ENCODE measurements at places on chromosomes 12 and 14.

- DNase-seq: no peak
These were observed 235.2 kb downstream of the BCL11B start for GRCh38 chr14:99036611-99037293.

GRCh38 chr14:103548463-103549351 lies 13.8 kb downstream of the BAG5 start:
- no peak for DNase-seq

GRCh38 chr12:72790273-72790672 lies 518.1 kb downstream of the TRHDE start:
- no peak for DNase-seq

DNA sequence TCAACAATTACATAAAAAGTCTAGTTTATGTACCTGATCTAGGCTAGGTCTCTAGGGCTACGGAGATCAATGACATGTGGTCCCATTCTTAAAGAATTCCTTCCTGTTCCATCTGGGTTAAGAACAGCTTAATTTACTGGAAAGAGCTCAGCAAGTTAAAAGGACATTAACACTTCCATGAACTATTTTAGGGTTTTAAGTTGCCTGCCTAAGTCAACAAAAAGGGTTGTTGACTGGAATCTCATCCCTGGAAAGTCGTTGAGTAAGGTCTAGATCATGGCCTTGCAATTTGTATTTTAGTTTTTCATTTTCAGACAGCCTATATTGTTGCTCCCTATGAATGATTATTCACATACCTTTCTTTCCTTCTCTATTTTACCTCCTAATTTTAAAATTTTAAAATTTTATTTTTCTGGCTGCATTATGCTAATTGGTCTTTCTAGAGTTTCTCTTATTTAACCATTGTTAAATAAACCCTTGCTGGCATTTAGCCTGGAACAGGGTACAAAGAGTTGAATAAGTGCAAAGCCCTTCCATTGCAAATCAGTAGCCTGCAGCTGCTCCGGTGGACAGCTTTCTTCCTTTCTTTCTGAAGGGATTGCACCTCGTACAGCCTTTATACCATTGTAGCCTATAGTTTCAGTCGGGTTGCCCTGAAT lies 66.3 kb downstream of the VRK1 start:
- DNase-seq: no peak

- peak; percentile 41 for DNase-seq
These were observed 79.9 kb downstream of the NEDD1 start for GRCh38 chr12:96986883-96987523.

DNA sequence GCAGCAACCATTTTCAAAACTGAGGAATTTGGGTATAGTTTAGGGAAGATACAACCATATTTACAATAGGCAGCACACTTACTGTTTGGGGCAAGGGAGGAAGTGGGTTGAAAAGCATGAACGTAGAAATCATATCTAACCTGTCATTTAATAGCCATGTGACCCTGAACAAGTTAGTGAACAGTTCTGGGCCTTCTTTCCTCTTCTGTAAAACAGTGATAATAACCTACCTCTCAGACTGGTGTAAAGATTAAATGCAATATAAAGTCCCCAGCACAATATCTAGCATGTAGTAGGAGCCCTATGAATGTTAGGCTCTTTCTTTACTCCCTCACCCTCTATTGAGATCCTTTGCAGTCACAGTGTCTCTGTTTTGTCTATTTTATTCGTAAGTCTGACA lies 33.5 kb downstream of the A2ML1 start:
- DNase-seq: no peak

- DNase-seq: no peak
These were observed 5.7 kb upstream of the KRT75 start for GRCh38 chr12:52439845-52440244.

- DNase-seq: no peak
These were observed 68.8 kb downstream of the EXOC5 start for GRCh38 chr14:57199921-57200320.

DNA sequence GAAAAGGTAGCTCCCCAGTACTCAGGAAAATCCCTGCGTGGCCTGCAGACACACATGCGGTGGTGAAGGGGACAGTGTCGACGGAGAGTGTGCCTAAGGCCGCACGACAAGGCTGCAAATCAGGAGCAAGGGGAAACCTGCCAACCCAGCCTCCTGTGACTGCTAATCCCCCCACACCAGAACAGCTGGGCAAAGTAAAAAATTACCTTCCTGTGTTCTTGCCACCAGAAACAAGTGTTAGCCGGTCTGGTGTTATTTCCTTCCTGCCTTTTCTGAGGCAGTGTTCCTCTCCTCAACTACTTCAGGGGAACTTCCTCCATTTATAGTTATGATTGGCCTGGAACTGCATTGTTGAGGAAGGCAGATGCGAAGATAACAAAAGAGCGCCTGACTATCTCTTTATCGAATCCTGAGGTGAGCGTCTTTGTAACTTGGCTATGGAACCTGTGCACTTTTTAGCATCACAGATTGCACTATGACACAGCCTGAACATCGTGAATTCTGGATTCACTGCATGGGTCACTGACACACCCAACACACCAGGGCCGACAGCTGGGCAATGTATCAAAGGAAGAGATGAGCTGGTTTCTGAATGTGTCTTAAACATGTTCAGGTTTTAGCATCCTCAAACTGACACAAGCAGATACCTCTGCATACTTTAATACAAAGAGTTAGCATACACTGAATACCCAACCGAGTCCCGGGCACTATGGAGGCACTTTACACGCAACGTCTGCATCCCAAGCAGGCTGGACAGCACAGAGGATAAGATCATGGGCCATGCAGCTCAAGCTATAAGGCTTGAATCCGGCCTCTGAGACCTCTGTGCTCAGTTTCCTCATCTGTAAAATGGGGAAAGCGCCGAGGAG lies 28.9 kb downstream of the SLC15A4 start:
- no peak for DNase-seq

GRCh38 chr14:21791749-21792148 lies 118.1 kb upstream of the OR4E1 start:
- no peak for DNase-seq

DNA sequence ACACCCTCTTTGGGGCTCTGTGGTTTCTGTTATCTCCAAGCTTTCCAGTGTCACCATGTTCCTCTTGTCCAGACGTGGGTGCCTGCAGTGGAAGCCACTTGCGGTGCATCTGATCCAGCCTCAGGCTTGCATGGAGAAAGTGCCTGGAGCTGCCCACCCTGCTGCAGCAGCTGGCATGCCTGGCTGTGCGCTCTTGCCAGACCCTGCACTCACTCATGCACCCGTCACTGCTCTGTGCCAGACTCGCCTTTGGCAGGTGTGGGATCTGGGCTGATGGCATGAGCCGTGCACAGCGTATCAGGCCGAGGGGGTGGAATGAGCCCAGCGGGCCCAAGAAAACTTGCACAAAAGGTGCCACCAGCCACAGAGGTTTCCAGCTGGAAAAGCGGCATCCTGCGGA lies 105.1 kb downstream of the MNAT1 start:
- no peak for DNase-seq

GRCh38 chr12:96497855-96498254 lies 8.5 kb downstream of the CFAP54 start:
- DNase-seq: no peak

DNA sequence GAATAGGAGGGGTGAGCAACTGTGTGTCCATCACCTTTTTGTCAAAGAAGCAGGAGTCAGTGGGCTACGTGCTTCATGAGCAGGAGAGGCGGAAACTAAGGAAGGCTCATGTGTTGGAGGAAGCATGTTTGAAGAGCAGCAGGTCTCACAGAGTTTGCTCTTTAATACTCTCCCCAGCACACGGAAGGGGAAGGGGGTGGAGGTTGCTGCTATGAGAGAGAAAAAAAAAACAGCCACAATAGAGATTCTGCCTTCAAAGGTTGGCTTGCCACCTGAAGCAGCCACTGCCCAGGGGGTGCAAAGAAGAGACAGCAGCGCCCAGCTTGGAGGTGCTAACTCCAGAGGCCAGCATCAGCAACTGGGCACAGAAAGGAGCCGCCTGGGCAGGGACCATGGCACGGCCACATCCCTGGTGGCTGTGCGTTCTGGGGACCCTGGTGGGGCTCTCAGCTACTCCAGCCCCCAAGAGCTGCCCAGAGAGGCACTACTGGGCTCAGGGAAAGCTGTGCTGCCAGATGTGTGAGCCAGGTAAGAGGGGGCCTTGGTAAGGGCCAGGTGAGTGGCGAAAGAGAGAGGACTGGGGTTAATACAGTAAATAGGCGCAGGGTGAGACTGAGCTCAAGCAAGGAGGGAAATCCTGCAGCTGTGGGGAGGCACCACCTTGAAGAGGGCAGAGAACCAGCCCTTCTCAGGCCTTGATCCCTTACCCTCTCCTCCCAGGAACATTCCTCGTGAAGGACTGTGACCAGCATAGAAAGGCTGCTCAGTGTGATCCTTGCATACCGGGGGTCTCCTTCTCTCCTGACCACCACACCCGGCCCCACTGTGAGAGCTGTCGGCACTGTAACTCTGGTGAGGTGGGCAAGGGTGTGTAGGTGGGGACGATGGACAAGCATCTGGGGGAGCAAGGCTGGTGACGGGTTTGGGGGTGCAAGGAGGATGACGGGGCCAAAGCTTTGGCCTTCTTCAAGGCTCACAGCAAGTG lies at the start of gene CD27:
CD27 (plus strand) TSS at position 252 of the 985 bp plus-strand sequence; CDS start at position 393, 141 bp downstream.
- DNase-seq: no peak

DNA sequence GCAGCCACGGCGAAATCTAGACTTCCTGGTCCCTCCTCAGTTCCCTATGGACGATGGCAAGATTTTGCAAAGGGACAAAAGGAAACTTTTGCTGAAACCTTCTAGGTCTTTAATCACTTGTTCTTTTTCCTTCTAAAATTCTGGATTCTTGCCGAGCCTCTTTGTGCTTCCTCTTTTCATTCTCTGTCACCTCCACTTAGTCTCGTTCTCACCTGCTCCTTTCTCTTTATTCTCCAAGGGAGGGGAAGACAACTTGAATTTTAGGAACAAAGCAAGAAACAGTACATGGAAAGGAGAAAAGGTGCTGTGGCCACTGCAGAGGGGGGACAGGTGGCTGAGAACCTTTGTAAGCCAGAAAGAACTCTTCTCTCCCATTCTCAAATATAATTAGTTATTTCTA lies 194.8 kb downstream of the CACNA1C start:
- DNase-seq: no peak

GRCh38 chr14:60488175-60488574 lies 2.3 kb upstream of the C14orf39 start:
- no peak for DNase-seq

- DNase-seq: peak; percentile 13
These were observed 400.9 kb upstream of the PDE3A start for GRCh38 chr12:19967431-19967830.

DNA sequence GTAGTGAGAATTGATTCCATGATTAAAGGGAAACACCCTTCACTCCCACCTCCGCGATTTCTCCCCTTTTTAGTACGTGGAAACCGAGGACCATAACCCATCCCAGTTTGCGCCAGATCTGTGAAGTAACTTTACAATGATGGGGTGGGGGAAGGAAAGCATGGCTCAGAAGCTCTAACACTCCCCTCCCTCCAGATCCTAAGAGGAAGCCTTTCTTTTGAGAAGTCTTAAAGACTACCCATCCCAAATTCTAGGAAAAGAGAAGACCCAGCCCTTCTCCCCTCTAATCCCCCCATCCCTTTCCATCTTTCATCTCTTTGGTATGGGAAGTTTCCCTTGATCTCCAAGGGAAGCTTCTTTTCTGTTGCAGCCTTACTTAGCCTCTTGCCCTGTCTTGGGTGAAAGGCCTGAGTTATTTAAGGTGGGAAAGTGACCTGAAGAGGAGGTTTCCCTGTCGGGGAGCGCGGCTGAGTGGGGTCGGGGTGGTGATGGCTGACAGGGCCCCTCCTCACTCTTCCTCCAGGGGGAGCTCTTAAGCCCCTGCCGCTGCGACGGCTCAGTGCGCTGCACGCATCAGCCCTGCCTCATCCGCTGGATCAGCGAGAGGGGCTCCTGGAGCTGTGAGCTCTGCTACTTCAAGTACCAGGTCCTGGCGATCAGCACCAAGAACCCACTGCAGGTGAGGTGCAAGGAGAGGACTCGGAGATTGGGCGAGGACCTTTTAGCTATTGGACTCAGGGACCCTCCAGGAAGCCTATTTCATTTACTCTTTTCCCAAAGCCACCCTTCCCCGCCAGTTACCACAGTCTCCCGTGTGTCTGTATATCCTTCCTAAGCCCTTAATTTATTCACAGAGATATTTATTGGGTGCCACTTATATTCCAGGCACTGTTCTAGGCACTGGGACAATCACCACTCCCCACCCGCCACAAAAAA lies 1.8 kb downstream of the MARCHF9 start:
- no peak for DNase-seq

- DNase-seq: no peak
These were observed 43.5 kb downstream of the IGF1 start for GRCh38 chr12:102436867-102437266.

- DNase-seq: no peak
These were observed 68.6 kb upstream of the RESF1 start for GRCh38 chr12:31890295-31891285.

- no peak for DNase-seq
These were observed 19.7 kb downstream of the SLC41A2 start for GRCh38 chr12:104938371-104938770.

- no peak for DNase-seq
These were observed 27.3 kb downstream of the ZC3H14 start for GRCh38 chr14:88590173-88590572.

DNA sequence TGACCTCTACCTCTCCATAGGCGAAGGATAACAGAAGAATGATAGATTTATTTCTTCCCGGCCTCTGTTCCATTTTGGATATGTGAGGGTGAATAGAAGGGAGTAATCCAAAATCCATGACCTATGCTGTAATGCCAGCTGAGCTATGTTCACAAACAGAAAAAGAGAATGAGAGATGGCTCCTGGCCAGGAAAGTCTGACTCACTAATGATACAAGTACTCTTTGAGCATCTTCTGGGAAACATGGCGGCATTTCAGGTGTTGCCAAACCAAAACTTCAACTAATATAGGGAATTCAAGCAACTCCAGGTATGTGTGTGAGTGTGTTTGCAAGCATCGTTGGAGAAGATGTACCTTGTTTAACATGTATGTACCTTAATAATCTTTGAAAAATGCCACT lies 55.1 kb downstream of the MED13L start:
- no peak for DNase-seq

- no peak for DNase-seq
These were observed 43.3 kb upstream of the MED13L start for GRCh38 chr12:116320791-116321217.

- no peak for DNase-seq
These were observed 12.7 kb upstream of the SLC2A3 start for GRCh38 chr12:7948589-7949260.

- no peak for DNase-seq
These were observed 42.1 kb upstream of the CFAP54 start for GRCh38 chr12:96447256-96447655.

DNA sequence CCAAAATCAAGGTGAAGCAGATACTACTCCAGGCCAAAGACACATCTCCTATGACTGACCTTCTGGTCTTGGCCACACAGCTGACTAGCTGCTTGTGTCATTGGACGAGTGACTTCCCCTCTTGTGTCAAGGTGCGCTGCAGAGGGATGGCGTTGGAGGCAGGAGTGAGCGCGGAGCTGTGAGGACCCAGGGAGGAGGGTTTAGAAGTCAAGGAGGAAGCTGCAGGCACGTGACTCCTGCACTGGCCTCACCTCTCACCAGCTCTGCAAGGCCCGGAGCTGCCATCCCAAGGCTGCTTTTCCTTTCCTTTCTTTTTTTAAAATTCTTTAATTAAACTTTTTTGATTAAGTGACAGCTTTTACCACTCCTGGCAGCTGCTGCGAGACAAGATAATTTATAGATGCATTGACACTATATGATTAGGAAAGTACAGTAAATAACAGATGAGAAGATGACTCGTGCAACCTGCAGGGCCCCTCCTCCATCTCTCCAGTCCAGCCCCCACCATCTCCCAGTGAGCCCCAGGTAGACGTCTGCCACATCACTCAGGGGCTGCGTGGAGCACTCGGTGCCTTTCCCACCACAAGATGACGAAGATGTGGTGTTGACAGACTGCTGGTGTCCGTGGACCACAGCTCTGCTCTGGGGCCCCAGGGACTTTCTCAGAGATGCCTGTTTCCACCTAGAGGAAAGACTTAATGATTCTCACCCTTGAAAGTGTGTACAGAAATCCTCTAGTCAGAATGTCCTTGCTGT lies 350.6 kb downstream of the CACNA1C start:
- DNase-seq: no peak

Data from NCI-H2081 treated with DMSO at 0.1 percent for 48 hours (cell line).